HS-5 (cell line): ENCODE measurements at places on chromosomes 7 and 10.

DNA sequence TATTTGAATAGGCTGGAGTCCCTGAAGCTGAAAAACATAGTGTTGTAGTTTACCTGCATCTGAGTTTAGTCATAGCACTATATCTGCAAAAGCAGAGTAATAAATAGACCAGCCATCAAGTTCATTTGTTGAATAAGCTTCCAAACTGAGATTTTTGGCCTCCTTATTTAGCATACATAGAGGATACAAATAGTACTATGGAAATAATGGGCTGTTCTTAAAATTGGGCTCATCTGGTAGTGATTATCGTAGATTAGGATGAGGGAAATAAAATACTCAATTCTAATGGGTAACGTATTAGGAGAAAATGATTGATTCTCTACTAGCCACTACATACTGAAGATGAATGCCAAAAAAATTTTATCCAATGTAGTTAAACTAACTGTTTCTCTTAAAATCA lies 41.4 kb upstream of the TMEM196 start:
- DNase-seq: no peak

DNA sequence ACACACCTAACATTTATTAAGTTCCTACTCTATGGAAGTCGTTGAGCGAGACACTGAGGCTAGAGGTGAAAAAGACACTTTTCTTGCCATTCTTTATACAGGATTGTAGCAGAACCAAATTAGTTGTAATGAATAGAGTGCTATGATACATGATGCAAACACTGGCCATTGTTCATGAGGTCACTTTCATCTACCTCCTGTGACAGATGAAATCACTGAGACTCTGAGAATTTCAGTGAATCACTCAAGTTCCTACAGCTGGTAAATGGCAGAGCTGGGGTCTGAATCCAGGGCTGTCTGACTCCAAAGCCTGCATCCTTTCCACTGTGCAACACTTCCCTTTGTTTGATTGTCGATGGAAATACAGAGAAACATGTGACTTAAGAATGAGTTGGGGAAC lies 657.6 kb downstream of the LRMDA start:
- DNase-seq: no peak

- no peak for DNase-seq
Observed at GRCh38 chr7:110921595-110922151, 169.3 kb upstream of the LRRN3 start.

GRCh38 chr10:52801947-52802346 lies 29.4 kb upstream of the MBL2 start:
- peak; percentile 72 for DNase-seq

- DNase-seq: peak; percentile 83
Observed at GRCh38 chr7:6306471-6306870, 34.0 kb upstream of the CYTH3 start.

- DNase-seq: no peak
Observed at GRCh38 chr7:35593899-35594298, 101.0 kb downstream of the HERPUD2 start.

DNA sequence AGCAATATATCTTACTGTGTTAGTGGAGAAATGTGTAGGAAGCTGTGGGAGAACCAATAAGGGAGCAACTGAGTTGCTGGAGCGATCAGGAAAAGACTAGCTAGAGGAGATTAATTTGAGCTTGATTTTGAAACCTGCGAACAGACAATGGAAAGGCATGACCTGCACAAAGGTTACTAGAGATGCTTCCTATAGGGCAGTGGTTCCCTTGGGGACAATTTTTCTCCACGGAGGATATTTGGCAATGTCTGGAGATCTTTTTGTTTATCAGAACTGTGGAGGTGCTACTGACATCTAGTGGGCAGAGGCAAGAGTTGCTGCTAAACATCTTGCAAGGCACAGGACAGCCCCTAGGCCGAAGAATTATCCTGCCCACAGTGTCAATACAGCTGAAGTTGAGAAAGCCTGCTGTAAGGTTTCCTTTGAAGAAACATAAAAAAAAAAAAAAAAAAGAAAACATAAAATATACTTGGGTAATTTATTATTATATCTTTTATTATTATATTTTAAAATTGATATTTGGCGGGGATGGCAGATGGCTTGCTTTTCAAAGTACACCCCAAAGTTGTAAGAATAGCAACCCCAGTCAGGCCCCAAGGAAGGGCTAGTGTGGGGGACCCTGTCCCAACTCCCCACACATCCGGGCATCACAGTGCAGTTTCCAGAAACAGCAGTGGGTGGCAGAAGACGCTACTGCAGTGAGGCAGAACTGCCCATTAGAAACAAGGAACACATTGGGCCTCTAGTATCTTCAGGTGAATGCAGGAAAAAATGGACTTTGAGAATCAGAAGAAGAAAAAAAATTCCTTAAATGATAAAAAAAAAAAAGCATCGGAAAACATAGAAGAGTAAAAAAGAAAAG lies 481.6 kb downstream of the SH2D4B start:
- no peak for DNase-seq

DNA sequence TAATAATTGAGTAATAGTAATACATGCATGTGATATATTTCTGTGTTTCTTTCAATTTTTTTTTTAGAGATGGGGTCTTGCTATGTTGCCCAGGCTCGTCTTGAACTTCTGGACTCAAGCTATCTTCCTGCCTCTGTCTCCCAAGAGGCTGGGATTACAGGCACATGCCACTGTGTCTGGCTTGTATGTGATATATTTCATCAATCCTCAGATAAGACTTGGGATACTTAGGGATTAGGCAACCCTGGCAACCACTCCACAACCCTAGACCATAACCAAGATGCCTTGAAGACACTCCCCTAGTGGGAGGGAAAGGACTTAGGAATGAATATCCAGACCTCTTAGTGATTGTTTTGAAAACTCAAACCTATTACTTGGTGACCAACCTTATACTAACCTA lies 154.8 kb downstream of the CCDC3 start:
- no peak for DNase-seq

DNA sequence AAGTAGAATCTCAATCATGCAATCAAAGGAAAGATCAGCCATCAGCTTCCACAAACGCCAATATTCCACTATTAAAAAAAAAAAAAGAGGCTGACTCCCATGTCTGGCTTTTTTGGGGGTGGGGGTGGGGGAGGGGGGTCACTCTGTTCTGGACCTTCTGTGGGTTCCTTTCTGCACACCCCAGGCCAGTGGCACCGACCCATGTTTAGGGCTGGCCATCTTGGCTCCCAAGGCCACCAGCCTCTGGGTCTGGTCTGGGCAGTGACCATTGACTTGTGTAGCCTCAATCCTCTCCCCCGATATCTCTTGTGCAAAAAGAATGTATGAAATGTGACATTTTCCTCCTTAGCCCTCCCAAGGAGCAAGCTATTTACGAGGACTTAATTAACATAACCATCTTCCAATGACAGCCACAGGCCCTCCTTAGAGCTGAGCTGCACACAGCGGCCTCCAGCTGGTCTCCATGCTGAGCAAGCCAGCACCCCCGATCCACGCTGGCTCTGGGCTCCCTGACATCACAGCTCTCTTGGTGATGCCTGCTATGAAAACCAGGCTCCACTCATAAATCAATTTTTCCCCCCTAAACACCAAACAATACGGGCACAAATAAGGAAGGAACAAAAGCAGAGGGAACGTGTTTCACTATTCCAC lies 100.1 kb downstream of the ZRANB1 start:
- no peak for DNase-seq

DNA sequence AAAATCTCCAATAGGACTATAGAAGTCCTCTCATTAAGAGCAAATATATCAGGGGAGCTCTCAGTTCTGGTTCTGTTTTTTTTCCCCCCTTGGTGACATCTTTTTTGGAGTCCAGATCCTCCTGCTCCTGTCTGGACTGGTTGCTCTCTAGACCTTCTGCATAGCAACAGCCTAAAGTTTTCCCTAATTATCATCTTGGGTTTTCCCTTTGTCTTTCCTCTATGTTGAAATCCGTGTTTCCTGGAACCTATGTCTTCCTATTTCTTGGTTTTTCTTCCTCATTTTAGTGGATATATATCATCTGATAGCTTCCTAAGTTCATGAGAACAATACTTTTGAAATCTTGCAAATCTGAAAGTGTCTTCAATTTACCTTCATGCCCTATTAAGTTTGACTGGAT lies 29.7 kb upstream of the MTERF1 start:
- DNase-seq: no peak

- DNase-seq: peak; percentile 64
Observed at GRCh38 chr10:59006511-59007306, 169.7 kb upstream of the PHYHIPL start.

DNA sequence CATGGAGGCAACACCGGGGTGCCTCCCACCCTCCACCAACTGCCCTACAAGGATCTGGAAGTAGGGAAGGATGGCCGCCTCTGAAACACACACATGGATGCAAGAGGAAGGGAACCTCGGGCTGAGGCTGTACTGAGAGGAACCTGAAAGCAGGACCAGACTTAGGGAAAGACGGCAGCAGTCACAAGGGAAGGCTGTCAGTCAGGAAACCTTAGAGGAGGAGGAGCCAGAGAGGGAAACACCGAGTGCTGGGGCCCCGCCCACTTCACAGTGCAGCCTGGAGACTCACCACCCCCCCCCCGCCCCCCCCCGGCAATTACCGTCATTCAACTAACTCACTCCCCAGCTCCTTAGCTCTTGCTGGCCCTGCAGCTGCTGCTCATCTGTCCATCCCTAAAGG lies 2.5 kb downstream of the CYREN start:
- no peak for DNase-seq

- DNase-seq: no peak
Observed at GRCh38 chr7:158256091-158256816, 331.4 kb downstream of the PTPRN2 start.

- DNase-seq: no peak
Observed at GRCh38 chr7:50614721-50615518, 49.7 kb upstream of the DDC start.

DNA sequence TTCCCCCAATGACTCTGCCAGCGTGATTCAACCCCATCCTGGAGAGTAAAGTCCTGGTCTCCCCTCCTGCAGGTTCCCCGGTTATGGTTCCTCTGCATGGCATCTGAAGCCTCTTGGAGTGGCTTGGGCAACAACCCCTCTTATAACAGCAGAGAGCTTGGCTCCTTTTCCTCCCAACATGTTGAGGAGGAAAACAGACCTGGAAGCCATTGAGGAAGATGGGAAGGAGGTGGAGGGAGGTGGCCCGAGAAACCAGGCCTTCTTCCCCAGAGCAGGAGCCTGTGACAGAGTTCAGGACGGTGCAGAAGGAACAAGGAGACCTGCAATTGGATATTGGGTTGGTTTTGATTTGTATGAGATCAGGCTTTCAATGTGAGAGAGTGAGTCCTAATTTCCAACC lies 184.0 kb upstream of the ADCY1 start:
- no peak for DNase-seq

DNA sequence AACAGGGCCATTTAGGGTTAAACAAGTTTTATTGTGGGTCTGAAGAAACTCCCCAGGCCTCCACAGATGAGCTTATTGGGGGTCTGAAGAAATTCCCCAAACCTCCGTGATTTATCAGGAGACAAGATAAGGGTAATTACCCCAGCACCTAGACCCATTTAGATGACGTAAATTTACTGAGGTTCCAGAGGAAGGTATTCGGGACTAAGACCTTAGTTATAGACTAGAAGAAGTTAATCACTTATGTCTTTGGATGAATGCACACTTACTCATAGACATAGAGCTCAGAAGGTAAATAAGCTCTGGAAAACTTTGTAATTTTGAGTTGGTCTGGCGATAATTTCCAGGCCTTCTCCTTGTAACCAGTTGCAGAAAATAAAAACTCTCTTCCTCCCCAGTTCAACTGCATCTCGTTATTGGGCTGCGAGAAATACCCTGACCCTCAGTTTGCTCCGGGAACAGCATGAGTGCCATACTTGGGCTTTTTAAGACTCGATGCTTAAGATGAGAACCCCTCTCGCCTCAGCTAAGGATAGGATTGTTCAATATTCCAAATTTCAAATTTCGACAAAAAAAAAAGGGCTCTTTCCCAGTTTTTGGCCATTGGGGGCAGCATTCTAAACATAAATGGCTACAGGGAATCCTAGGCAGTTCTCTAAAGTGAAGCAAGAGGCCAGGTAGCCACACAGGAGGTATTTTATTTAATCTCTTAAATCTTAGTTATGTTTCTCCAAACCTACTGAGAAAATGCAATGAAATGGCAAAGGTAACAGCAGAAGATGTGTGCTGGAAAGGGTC lies 74.7 kb upstream of the PFKP start:
- DNase-seq: no peak

- DNase-seq: no peak
Observed at GRCh38 chr7:79528421-79528820, 75.0 kb upstream of the MAGI2 start.

DNA sequence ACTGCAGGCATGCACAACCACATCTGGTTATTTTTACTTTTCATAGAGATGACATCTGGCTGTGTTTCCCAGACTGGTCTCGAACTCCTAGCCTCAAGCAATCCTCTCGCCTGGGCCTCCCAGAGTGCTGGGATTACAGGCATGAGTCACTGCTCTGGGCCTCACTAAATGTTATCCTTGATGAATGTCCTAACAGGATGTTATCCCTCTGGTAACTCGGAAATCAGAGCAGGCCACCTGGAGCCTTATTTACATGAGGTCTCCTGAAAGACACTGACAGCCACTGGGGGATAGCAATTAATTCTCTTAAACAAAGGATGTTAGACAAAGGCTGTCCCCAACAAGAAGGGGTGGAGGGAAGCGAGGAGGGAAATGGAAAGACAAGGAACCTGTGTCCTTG lies 4.5 kb upstream of the ZNF438 start:
- DNase-seq: no peak

DNA sequence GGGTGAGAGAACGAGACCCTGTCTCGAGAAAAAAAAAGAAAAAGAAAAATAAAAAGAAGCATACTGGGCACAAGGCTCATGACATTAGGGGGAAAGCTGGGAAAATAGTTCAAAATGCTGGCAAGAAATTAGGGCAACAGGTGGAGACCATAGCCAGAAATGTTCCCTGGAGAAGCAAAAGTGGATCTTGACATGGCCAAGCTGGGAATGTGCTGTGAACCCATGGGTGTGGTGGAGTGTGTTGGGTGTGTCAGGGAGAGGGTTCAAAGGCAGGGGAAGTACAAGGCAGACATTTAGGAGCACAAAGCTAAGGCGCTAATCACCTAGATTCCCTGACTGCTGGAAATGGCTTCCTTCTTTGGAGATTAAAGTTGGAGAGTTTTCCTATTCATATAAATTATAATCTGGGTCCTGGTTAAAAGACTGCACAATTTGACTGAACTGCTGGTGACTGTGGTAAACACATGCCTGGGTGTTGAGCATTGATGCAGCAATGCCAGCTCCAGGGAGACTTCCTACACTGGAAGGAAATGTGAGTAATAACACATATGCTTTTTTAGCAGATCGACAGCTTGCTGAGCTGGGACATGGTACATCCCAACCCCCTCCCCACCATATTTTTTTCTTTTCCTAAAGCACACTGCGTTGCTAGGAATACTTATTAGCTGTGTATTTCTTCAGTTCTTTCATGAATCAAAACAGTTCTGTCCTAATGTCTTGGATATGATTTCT lies 70.1 kb upstream of the ARHGAP21 start:
- no peak for DNase-seq

GRCh38 chr10:17617031-17617911 lies at the start of gene HACD1:
TSS of gene HACD1 (minus strand) at chr10:17617374. CDS start at chr10:17617339, 35 bp downstream.
- no peak for DNase-seq

GRCh38 chr10:116029826-116030225 lies 243.2 kb downstream of the GFRA1 start:
- no peak for DNase-seq

- DNase-seq: no peak
Observed at GRCh38 chr10:65100146-65100545, 1578.9 kb downstream of the REEP3 start.

- DNase-seq: no peak
Observed at GRCh38 chr10:6116806-6117205, 28.0 kb downstream of the RBM17 start.
